ENCODE measurements at places on chromosomes 4 and X.

- peak; percentile 3 for DNase-seq
These were observed 127.1 kb downstream of the FBXO8 start for GRCh38 chr4:174156239-174156826.

- no peak for DNase-seq
These were observed 64.8 kb downstream of the PLS3 start for GRCh38 chrX:115625572-115626301.

- no peak for DNase-seq
These were observed 145.9 kb downstream of the CPEB2 start for GRCh38 chr4:15148199-15148598.

DNA sequence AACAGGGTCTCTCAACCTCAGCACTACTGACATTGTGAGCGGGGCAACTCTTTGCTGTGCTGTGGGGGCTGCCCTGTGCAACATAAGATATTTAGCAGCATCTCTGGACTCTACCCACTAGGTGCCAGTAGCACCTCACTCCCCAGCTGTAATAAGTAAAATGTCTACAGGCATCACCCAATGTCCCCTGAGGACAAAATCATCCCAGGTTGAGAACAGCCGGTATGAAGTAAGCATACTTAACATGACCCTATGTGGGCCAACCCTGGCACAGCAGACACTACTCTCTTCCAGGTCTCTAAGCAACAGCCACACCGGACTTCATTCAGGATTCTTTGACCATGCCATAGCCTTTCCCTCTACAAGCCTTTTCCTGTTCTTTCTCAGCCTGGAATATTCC is 10.5 kb upstream of the MGST2 start:
- no peak for DNase-seq

GRCh38 chr4:114864060-114864459 is 249.4 kb downstream of the NDST4 start:
- no peak for DNase-seq

DNA sequence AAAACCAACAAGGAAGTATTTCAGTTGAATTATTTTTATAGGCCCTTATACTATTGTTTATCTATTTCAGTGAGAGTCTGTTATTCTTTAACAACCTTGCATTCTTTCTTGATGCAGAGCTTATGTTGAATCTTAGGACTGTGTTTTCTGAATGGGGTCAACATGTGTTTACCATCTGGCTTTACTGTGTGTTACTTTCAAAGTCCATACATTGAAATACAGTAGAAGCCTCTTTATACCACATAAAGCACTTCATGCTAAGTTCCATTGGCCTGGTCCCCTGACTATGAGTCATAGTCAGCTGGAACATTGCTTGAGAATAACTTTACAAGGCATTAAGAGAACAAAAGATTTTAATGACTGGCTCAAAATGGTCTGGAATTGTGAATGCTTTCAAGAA is 152.6 kb downstream of the GASK1B start:
- DNase-seq = no peak

GRCh38 chr4:54234497-54235205 is 5.6 kb downstream of the PDGFRA start:
- DNase-seq = no peak

DNA sequence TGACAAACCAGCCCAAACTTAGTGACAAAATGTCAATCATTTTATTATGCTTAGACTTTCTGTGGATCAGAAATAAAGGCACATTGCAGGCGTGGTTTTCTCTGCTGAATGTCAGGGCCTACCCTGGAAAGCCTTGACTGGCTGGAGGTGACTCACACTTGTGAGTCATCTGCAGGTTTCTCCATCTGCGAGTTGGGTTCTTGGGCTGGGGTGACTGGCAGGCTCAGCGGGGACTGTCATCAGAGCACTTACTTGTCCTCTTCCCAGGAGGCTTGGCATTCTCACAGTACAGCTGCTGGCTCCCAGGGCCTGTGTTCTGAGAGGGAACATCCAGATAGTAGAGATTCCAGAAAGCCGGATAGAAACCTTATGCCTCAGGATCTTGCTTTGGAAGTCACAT is 153.8 kb upstream of the AGA start:
- no peak for DNase-seq

DNA sequence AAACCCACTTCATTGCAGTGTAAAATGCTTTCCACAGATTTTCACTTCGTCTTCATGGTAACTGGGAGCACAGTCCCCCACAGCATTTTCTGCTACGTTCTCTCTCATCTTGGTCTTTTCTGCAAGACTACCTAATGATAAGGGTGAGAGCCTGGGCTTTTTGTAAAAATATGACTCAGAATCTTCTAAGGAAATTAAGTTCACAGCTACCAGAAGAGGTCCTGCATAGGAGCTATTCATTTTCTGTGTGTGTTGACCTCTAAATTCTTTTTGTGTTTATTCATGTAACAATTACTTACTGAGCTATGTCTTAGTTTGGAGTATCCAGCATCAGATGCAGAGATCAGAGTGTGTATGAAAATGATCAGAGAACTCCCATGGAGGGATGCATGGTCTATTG is 192.2 kb downstream of the CPEB2 start:
- DNase-seq = no peak

DNA sequence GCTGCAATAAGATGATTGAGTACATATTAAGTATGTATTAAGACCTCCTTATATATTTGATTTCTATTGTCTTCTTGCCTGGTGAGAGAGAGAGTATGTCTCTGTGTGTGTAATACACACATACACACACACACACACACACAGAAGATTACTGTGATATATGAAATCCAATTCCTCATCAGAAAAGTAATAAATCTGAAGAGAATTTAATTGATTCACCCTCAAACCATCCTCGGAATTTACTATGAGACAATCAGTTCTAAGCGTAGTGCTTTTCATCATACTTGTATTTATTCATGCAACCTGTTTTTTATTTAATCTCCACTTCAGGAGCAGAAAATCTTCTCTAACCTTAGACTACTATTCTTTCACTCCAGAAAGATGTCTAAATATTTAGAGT is 62.3 kb upstream of the TLL1 start:
- no peak for DNase-seq

DNA sequence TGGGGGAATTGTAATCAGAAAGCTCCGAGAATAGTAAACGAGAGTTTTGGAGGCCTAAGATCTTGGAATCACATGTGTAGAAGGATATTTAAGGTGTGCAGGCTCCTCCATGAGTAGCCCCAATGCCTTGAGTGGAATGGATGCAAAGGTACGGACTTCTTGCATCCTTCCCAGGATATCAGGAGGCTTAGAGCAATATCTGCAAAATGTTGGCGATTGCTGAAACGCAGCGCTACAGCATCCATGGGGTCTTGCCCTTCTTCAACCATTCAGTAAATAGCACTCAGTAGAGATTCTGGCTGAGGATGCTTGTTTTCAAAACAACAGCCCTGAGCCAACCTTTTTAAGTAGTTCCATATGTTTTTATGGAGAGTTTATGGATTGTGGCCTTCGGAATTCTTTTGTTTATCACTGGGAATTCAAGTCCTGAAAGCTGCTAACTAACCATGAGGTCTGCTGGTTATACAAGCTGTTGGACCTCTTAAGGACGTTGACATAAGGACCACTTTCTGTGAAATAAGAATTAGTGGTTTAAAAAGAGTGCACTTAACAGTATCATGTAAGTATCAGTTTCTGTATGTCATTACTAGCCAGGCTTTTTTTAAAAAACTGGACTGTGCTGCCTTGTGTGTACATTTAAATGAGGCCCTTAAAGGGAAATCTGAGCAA is 228.8 kb upstream of the PGRMC2 start:
- no peak for DNase-seq

DNA sequence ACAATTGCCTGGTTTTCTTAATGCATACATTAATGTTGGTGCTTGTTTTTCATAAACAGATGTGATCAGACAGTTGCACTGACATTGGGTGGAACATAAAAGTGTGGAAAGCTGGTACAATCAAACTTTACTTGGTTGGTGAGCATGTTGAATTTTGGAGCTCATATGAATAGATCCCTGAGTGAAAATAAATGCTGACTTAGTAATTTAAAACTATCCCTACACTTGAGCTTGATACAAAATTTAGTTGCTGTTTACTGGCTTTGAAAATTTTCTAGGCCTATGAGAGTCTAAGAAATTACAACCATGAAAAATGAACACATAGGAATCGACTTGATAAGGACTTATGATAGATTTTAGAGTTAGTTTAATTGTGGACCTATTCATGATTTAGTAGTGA is 551.8 kb upstream of the PABPC4L start:
- no peak for DNase-seq

DNA sequence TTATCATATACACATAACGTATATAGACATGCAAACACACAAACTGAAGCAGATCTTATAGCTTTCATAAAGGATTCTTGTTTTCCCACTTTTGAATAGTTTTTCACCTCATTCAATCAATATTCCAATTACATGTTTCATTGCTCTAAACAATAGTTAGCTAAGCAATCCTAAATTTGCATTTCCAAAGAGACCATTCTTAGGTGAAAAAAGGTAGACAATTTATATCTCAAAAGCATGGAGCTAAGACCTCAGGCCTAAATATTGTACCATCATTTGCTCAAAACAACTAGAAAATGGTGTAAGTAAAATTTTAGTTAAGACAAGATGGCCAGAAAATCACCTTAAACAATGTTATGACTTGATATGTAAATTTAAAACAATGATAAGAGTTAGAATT is 1148.5 kb upstream of the DIAPH2 start:
- DNase-seq = no peak

GRCh38 chr4:38815885-38816782 is 11.5 kb upstream of the TLR1 start:
- DNase-seq = no peak

- DNase-seq = no peak
These were observed 33.2 kb upstream of the ARMCX4 start for GRCh38 chrX:101452056-101452455.

GRCh38 chr4:10003666-10004065 is 17.6 kb downstream of the SLC2A9 start:
- no peak for DNase-seq

DNA sequence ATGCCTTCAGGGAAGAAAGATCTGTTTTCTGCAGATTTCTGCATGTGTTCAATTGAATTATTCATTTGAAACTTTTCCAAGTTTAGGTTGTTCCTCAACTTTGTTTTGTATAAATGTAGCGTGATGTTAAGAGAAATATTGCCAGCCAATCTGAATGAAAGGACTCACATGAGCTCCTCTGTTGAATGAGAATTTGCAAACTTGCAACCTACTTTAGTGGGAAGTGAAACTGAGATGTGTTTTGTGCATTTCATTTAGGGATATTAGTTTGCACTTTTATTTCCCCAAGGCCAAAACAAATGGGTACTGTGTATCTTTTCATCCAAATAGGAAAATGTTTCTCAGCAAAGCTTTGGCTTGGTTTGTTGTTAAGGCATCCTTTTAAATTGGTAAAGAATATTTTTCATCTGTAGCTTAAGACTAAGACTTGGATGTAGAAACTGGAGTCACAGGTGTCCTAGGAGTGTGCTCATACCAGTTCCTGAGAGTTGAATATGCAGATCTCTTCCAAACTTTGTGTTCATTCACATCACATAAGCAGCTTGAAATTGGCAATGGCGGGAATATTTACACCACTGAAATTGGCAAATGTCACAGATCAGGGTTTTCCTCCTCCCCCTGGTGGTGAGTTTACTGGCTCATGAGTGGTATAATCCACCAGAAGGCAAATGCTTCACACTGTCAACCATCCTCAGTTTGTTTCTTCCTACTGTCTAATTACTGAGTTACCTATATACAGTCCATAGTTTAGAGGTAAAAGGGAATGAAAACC is 193.6 kb upstream of the BANK1 start:
- peak; percentile 1 for DNase-seq

- no peak for DNase-seq
These were observed 3.0 kb downstream of the NSD2 start for GRCh38 chr4:1874201-1874600.

DNA sequence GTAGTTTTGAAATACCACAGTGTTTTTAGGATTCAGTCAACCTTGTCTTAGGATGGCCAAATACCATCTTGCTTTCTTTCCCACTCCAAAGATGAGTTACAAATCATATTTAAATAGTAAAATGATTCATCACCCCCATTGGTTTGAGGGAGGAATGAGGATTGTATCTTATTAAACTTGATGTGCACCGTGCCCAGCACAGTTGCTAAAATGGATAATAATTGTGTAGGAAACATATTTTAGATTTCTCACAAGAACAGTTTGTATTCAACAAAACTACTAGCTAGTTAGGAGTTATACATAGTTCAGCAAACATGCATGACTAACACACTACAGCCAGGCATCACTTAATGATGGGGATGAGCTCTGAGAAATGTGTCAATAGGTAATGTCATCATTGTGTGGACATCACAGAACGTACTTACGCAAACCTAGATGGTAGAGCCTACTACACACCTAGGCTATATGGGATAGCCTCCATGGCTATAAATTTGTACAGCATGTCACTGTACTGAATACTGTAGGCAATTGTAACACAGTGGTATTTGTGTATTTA is 245.4 kb downstream of the FBXW7 start:
- DNase-seq = no peak

DNA sequence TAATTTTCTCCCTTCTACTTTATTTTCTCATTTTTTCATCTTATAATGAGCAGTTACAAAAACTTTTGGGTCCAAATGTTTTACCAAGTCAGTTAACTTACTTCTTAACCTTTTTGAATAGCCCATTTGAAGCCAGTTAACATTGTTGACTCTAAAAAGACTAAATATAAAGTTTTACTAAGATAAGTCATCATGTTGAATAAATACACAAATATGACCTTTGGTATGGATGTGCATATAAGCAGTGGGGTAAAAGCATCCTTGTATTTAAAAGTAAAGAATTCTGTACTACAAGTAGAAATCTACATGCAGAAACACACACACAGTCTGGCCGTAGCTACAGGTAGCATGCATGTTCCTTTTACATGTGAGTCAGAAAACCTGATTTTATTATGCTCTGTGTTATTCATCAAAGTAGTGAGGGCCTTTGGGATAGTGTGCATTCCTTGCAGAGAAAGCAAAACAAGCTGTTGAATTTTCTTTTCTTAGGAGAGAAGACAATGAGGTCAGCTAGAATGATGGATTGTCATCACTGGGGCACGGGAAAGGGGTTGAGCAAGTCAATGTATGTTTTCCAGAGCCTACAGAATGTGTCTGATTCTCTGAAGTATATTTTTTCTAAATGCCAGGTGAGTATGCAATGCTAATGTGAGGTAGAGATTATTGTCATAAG is 533.2 kb upstream of the AGA start:
- no peak for DNase-seq

DNA sequence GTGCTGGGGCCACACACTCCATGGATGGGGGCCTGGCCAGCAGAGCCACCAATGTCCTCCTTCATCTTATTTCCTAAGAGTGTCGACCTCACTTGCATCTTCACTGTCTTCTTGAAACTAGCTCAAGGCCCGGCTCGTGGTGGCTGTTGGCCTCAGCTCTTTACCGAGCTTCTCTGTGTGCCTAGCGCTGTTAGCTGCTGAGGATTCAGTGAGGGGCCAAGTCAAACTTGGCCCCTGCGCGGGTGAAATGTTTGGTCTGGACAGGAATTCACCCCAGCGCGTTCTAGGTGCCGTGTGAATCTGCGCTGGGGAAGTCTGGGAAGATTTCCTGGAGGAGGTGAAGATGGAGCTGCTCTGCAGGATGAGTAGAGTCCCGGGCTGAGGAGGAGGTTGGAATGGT is 8.5 kb downstream of the SORCS2 start:
- no peak for DNase-seq

Measured in GM19239 (cell line).